NCI-H1436 treated with DMSO at 0.1 percent for 48 hours (cell line): ENCODE measurements at places on chromosomes 7 and 10.

DNA sequence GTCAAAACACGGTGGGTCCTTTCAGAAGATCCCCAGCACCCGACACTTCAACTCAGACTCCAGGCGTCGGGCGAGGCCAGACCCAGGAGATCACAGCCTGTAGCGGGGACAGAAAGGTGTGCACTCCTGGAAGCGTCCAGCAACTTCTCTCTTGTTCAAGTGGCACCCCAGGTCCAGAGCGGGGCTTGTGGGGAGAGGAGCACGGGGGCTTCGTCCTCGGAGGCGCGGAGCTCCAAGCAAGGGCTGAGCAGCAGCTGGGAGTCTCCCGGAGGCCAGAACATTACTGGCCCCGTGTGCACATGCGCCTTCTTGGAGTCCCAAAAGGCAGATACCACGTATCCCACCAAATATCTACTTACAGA lies 54.9 kb downstream of the ZRANB1 start:
- DNase-seq, result no peak

DNA sequence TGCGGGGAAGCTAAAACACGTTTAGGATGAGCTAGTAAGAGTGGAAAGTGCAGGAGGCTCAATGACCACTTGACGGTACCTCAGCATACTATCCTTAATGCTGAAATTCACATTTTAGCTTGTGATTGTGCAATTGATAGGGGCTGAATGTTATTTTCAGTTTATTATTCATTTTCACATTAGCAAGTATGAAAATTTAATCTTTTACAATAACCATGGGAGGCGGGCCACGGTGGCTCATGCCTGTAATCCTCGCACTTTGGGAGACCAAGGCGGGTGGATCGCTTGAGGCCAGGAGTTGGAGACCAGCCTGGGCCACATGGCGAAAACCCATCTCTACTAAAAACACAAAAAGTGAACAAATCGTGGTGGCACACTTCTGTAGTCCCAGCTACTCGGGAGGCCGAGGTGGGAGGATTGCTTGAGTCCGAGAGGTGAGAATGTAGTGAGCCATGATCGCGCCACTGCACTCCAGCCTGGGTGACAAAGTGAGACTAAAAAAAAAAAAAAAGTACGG lies 22.0 kb upstream of the ANLN start:
- DNase-seq, result no peak

DNA sequence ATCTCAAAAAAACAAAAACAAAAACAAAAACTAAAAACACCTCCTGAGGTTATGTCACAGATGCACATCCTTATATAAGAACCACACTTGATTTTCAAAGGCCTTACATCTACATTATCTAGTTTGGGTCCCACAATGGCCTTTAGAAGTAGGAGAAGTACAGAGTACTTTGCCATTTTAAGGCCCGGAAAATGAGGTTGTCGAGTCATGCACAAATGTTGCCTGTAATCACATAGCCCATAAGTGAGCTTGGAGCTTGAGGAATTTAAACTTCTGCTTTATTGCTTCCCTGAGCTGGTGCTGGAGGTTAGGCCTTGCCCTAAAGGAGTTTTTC lies 9.7 kb upstream of the MKRN1 start:
- DNase-seq, result no peak

DNA sequence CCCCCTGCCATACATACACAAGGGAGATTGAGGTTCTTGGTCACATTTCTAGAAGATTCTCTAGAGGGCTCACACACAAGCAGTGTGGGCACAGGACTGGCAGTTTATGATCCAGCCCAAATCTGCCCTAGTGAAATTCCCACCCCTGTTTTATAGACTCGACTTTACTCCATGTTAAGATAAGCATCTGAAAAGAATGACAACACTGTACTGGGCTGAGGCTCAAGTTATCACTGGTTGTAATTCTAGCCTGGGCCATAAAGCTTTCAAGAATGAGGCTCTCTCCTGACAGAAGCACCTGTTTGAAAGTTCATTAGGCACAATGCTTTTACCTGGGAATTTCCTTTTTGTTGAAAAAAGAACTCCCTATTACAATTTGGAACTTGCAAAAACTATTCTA lies 195.6 kb upstream of the GLI3 start:
- no peak for DNase-seq

DNA sequence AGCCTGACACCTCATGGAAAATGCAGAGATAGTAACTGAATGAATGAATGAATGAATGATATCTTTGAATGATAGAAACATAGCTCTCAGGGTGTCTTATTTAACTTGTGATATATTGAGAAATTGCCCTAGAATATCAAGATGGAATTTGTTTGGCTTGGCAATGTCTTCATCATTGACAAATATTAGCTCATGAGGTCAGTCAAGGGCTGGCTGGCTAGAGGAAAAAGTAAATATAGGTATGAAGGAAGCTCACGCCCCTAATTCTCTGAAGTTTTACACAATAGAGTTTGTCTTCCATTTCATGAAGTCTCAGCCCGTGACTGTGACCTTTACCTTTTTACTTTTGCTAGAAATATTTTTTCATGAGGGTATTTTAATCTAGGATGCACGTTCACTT lies 305.2 kb downstream of the ADARB2 start:
- no peak for DNase-seq

DNA sequence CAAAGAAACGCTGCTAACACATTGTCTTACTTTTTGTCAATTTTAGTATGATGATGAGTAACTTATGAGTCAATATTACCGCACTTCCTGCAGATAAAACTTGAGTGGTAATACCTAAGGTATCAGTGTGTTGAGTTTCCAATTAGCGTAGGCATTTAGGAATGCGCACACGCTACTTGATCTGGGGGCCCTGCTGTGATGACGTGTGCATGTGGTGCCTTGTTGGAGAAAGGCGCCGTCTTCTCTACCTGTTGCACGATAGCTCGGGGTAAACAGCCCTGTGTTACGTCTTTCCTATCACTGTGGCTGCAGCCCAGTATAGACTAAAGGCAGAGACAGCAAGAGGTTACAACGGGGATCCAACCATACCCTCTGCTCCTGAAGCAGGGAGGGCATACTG lies 476.8 kb upstream of the ADARB2 start:
- DNase-seq, result no peak

- DNase-seq, result no peak
Measured at GRCh38 chr10:119786117-119786769, 60.4 kb downstream of the INPP5F start.

DNA sequence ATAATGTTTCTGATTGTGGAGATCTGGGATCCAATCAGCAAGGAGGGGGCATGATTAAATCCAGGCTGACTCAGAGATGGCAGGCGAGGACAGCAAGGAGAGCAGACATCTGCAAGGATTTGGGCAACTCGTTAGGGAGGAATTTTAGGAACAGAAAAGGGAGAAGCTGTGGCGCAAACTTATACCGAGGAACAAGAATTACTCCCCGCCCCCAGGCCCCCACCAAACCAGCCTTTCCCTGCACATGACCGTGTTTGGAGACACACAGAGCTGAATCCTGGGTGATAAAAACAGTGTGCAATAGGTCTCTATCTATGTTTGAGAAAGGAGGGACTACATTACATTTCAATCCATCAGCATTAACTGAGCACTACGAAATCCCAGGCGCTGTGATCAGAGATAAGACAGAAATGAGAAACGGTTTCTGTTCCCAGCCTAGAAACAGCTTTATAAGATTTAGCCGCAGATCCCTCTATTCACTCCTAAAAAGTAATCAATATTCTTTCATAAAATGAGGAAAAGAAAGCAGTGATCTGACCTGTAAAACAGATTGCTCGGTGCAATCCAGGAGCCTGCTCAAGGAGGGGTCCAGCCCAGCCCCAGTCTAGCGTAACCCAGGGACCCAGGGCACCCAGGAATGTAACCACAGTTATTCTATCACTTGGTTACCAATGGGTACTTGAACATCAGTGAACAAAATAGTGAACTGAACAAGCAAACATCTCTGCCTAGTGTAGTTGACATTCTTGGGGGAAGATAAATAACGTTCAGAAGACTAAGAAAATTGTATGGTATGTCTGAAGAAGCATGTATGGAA lies 37.2 kb upstream of the RAPGEF5 start:
- DNase-seq, result no peak

DNA sequence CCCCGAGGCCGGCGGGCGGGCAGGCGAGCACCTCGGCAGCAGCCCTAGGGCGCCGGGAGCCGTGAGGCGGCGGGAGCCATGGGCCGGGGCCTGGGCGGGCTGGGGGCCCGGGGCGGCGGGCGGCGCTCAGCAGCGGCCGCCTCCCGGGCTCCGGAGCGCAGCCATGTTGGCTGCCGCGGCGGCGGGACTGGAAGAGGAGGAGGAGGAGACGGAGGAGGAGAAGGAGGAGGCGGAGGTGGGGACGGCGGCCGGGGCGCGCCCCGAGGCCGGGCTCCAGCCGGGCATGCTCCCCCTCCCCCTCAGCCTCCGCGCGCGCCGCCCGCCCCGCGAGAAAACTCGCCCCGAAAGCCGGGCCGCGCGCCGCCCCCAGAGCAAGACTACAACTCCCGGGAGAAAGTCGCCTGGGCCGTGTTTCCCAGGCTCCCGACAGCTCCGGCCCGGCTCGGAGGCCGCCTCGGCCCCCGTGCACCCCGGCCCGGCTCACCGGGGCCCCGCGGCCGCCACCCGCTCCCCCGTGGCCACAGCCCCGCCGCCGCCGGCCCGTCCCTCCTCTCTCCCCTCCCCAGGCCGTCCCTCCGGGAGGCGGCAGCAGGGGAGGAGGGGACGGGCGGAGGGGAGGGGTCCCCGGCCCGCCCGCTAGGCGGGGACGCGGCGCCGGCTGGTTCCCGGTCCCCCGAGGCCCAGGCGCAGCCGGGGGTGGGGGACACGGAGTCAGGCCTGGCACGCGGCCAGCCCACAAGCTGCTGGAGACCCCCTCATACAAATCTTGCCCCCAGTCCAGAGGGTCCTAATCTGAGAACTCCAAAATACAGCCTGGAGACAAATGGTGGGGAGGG lies at the start of gene DLG5:
Gene DLG5 (minus strand): TSS at position 190 of the 836 bp plus-strand sequence. CDS start 235 bp downstream, outside the sequence.
- DNase-seq, result no peak

DNA sequence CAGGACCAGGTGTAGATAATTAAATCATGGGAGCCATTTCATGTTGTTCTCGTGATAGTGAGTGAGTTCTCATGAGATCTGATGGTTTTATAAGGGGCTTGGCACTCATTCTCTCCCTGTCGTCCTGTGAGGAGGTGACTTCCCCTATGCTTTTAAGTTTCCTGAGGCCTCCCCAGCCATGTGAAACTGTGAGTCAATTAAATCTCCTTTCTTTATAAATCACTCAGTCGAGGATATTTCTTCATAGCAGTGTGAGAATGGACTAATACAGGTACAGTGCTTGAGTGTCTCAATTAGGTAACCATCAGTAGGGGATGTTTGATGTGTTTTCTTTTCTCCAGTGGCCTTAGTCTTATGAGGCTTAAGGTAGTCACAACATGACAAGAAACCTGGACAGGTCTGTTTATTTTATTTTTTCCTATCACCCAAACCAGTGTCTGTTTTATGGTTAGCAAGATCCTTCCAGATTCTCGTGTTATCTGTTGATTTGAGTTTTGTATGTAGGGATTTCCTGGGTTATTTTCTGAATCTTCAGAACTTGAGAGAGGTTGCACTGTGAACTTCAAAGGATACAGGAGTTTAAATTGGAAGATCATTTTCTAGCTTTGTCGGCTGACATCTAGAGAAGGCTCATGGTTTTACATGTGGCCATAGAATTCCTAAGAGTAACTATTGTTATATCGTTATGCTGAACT lies 32.1 kb downstream of the UMAD1 start:
- no peak for DNase-seq

- DNase-seq, result no peak
Measured at GRCh38 chr7:1639532-1640175, 30.4 kb upstream of the ELFN1 start.

DNA sequence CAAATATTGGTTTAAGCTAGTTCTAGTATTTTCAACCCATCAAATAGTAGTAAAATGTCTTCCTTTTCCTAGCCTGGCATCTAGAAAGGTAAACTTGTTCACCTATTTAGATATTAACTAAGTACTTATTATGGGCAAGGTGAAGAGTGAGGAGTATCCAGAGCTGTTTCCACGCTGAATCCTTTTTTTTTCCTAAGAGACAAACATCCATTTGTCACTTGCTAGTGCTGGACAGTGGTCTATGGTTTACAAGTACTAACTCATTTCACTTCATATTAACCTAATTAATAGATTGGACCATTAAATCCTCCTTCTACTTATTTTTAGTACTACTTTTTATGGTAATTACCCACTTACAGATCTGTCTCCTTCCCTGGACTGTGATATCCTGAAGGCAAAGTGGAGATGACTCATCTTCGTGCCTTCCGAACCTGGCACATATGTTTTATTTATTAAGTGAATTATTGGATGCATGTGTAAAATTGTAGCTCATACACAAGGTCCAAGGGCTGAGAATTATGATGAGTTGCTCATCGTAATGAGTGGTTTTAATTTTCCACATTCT lies 159.6 kb upstream of the IGFBP3 start:
- no peak for DNase-seq

- no peak for DNase-seq
Measured at GRCh38 chr10:48608279-48608681, 3.4 kb upstream of the ARHGAP22 start.

DNA sequence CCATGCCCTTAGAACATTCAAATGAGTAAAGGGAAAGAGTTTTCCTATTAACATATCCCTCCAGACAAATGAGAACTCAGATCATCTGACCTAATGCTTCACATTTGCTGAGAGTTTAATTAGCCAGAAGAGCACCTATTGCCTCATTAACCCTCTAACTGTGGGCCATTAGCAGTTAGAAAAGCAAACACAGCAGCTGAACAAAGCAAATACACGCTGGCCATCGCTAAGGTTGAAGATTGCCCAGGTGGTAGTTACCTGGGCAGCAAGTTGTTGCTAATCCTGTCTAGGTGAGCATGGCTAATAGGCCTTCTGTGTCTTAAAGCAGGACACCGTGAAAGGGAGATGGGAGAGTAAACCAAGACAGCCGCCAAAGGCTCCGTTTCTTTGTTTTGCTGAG lies 49.9 kb upstream of the UCN3 start:
- DNase-seq, result peak; percentile 77

DNA sequence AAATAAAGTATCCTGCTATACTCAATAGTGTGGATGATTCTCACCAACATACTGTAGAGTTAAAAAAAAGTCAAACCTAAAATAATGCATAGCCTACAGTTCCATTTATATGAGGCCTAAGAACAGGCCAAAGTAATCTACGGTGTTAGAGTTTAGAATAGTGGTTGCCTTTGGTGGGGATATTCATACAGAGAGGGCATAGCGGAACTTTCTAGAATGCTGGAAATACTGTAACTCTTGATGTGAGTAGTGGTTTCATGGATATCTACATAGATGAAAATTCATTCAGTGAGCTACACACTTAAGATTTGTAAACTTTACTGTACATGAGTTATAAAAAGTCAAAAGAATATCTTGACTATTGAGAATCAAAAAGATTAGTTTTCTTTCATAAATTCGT lies 349.9 kb upstream of the NFE2L3 start:
- DNase-seq, result no peak

GRCh38 chr10:95518455-95519452 lies 42.4 kb downstream of the SORBS1 start:
- DNase-seq, result no peak

DNA sequence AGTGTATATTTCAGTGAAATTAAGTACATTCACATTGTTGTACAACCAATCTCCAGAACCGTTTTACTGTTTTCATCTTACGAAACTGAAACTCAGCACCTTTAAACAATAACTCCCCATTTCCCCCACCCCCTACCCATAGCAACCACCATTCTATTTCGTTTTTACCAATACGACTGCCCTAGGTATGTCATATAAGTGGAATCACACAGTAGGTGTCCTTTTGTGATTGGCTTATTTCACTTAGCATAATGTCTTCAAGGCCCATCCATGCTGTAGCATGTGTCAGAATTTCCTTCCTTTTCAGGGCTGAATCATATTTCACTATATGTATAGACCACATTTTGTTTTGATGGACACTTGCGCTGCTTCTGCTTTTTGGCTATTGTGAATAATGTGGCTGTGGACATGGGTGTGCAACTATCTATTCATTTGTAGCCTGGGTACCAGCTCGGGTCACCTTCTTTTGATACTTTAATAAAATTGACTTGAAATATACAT lies 34.3 kb upstream of the DLG5 start:
- no peak for DNase-seq
